Hematopoietic multipotent progenitor cell treated with erythropoietin and hydrocortisone succinate and interleukin-3 and kit ligand, for 15 days (in vitro differentiated cells): ENCODE measurements at places on chromosomes 1 and 21.

DNA sequence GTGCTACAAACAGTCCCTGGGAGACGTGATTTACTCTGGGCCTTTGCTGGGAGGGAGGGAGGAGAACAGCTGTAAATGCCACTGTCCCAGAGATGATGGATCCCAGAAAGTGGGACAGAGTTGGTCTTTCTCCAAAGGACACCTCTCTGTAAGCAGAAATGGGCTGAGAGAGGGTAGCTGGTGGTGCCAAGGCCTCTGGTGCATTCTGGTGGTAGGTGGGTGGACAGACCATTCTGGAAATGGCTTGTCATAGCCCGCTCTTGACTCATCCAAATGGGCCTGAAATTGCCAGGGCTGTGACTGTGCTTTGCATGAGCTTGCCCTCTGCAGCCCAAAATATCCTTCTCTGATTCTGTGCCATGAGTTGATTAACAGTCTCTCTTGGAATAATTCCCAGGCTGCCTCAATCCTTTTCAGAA is 36.1 kb downstream of the CCDC185 start:
- DNase-seq, result no peak

- DNase-seq, result no peak
Measured at GRCh38 chr1:229466887-229467286, 33.0 kb upstream of the ACTA1 start.

DNA sequence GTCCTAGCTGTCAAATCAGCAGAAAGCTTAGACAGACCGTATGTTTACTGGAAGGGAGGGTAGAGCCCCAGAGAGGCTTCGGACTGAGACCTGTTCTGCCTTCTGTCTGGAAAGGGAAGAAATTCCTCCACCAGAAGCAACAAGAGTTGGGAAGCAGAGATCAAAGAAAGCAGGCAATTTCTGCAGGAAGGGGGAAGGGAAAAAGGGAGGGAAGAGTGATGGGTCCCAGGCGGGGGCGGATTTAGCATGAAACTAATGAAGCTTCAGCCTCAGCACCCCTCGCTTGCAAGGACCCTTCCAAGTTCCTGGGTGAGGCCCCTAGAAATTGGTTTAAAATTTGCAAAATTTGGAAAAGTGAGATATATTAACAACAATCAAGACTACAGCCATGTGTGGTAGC is 26.6 kb upstream of the FAM20B start:
- no peak for DNase-seq

DNA sequence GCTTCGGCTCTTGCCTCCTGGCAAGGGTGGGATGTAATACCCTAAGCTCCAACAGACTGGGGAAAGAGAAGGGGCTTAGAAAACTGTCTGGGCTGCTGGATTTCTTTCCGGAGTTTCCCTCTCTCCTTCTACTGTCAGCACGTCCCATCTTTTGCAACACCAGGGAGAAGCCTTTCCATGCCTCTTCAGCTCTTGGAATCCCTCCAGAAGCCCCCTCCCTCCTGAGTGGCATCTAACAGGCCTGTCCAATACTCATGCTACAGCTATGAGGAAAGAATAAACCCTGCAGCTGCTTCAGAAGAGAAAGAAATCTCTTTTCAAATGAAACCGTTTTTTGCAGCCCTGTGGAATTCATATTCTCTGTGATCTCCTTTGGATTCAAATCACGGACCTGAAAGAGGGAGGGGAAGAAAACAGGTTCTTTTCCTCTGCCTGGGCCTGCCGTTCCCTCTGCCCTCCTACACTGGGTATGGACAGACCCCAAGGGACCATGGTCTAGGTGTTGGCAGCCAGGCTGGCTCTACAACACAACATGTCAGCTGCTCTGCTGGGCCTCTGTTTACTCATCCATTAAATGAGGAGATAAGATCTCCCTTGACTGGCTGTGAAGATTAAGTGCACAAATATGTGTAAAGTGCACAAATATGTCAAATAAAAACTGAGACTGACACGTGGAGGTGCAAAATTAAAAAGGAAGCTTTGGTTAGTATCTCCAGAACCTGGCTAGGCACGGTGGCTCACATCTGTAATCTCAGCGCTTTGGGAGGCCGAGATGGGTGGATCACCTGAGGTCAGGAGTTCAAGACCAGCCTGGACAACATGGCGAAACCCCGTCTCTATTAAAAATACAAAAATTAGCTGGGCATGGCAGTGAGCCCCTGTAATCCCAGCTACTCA is 6.0 kb upstream of the CAPN2 start:
- no peak for DNase-seq

DNA sequence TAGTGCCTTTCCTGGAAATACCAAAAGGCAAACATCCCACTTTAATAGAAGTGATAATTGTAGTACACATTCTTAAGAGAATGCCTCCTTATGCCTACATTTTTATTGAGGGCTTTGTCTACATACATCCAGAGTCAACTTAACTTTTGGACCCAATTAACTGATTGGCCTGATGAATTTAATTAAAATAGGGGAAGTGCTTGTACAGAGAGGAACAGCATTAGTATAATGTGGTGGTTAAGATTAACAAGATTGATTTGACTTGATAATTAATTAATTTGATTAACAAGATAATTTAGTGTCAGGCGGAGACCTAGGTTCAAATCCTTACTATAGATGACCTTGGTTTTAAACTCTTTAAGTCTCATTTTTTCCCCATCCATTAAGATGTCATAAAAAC is 111.4 kb downstream of the NFIA start:
- no peak for DNase-seq

DNA sequence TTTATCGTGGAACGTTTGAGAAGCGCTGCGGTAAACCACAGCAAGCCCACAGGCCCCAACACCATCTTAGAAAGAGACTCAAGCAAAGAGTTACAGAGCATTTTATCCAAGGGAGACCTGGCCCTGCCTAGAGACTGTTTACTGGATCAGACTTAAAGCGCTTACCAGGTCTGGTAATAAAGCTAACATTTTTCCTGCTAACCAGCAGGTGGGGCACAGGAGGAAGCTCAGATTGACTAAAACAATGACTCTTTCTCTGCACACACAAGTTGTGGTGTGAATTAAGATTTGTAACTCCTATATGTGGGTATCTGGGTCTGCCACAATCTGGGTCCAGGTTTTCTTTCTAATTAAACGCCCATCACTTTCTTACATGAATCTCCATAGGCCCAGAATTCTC is 136.5 kb upstream of the ETS2 start:
- no peak for DNase-seq

- no peak for DNase-seq
Measured at GRCh38 chr1:37628026-37628556, 6.6 kb downstream of the RSPO1 start.

DNA sequence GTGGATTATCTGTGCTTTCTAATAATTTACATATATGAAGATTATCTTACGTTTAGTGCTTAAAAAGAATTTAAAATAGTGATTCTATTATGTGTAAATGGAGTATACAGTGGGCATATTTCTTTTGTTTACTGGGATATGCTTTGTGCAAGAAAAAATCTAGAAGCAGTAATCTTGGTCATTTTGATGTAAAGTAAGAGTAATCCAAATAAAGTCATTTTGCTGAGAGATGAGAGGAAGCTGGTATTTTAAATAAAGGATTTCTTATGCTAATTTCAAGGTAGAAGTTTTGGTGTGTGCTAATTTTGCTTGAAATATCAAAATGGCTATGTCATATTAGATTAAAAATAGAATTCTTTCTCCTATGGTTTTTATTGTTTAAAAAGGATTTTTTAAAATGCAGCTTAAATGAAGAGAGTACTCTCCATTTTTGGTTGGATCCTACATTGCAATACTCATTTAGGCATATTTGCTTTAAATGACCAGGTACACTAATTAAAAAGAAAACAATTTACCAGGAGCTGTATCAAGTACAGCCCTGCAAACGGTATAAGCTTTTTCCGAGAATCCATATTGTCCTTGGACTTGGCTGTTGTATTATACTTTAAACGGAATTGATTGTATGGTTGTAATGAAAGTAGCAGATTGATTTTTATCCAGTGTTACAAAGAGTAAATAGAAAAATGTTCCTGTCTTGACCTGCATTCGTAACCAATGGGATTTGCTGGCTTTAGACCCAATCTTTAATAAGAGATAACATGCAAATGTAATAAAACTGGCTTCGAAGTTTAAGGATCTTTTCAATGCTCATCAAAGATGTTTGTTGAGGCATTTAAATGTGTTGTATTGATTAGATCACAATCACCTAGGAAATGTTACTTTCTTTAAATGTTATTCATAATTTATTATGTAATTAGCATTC is 574.7 kb downstream of the USP25 start:
- DNase-seq, result no peak

GRCh38 chr1:114323959-114324661 is 170.4 kb upstream of the SYT6 start:
- DNase-seq, result no peak

- DNase-seq, result peak; percentile 48
Measured at GRCh38 chr1:9561429-9561828, 22.2 kb downstream of the SLC25A33 start.
